Gastroesophageal sphincter (tissue), 4 donors: ENCODE measurements at places on chromosomes 12 and 14.

DNA sequence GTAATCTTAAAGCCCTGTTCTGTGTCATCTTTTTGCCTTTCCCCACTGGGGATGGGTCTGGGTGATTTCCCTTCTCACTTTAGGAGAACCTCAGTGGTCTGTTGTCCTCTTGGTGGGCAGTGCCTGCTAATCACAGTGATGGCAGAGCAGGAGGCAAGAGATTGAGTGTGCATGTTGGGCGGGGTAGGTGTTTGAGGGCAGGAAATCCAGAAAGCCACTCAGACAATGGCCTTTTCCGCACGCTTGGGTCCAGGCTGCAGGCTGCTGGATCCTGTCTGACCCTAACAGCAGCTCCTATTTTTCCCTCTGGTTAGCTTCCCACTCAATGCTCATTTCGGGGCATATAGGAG lies 13.7 kb upstream of the ITGA5 start:
- H3K4me3 ChIP-seq, result no peak overlapping the region
- ATAC-seq, result peak; percentile 44
- no peaks in the 10 kb centered on the region for H3K36me3 ChIP-seq
- H3K27me3 ChIP-seq, result no peaks in the 10 kb centered on the region

GRCh38 chr12:113762155-113762881 lies 203.8 kb downstream of the RBM19 start:
- no peaks in the 10 kb centered on the region for H3K36me3 ChIP-seq
- no peak overlapping the region for H3K27ac ChIP-seq
- H3K4me1 ChIP-seq, result no peaks in the 10 kb centered on the region

DNA sequence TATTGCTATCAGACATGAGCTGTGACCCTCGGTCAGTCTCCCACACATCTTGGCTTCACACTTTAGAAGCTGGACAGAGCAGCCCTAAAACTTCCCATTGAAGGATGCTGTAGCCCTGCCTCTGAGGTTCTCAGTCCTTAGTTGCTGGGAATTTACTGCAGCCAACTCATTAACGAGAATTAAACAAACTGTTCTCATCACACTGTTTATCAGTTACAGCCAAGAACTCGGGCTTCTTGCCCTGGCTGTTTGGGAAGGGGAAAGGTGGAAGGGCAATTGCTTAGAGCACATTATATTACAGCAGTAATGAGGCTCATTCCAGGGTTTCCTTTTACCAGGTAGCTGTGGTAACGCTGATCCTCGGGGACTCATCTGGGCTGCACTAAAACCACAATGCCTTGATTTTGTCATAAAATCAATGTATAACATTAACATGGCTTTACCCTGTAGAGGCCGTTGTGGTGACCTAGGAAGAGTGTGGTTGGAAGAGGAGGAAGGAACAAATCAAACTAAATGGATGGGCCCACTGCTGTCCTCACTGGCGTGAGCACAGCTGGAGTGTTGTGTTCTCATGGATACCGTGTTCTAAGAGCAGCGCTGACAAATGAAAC lies 87.1 kb downstream of the GPR135 start:
- no peaks in the 10 kb centered on the region for H3K36me3 ChIP-seq
- peak; percentile 58 for ATAC-seq
- H3K4me1 ChIP-seq, result peaks cover 8% of the 10 kb centered on the region
- H3K27ac ChIP-seq, result peak overlapping the region; percentile 83
- no peak overlapping the region for H3K4me3 ChIP-seq
- no peaks in the 10 kb centered on the region for H3K27me3 ChIP-seq

DNA sequence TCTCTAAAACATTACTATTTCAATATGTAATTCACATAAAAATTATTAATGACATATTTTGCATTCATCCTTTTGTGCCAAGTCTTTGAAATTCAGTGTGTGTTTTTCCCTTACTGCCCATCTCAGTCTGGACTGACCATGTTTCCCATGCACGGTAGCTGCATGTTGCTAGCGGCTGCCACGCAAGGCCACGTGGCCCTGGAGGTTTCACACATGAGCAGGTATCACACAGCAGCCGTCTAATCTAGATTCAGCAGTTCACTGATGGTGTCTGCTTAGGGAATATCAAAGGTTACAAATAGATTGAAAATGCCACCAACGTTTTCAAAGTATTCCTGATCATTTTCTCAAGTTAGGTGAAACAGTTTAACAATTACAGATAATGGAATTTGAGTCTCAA lies 234.8 kb upstream of the FKBP4 start:
- no peak for ATAC-seq
- H3K27ac ChIP-seq, result no peak overlapping the region
- no peaks in the 10 kb centered on the region for H3K4me1 ChIP-seq
- H3K36me3 ChIP-seq, result peaks cover 54% of the 10 kb centered on the region
- no peaks in the 10 kb centered on the region for H3K27me3 ChIP-seq
- H3K4me3 ChIP-seq, result no peak overlapping the region

GRCh38 chr14:39232554-39233415 lies 930 bp upstream of the MIA2 start:
- ATAC-seq, result no peak
- H3K27me3 ChIP-seq, result no peaks in the 10 kb centered on the region
- H3K4me3 ChIP-seq, result no peak overlapping the region

GRCh38 chr12:17853054-17853453 lies 236.9 kb downstream of the RERGL start:
- no peaks in the 10 kb centered on the region for H3K27me3 ChIP-seq
- H3K27ac ChIP-seq, result no peak overlapping the region
- ATAC-seq, result no peak
- no peaks in the 10 kb centered on the region for H3K36me3 ChIP-seq
- H3K4me3 ChIP-seq, result no peak overlapping the region

- no peaks in the 10 kb centered on the region for H3K27me3 ChIP-seq
- ATAC-seq, result no peak
- H3K27ac ChIP-seq, result no peak overlapping the region
- H3K4me1 ChIP-seq, result no peaks in the 10 kb centered on the region
Measured at GRCh38 chr14:48786498-48786897, 799.7 kb downstream of the RPS29 start.

DNA sequence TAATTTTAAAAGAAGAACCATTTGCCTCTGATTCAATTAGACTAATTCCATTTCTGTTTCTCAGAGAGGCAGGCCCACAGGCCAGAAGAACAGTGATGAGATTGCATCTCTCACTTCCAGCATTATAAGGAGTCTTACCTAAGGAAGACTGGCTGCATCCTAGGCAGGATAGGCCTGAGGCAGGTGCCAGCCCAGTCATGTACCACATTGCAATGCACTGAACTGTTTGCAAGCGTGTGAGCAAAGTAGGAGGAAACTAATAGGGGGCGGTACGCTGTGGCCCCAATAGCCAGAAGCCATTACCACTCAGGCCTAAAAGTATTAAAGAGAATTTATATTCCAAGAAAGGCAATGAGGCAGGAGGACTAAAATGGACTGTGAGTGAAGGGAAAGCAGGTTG lies 12.1 kb upstream of the CNIH1 start:
- H3K36me3 ChIP-seq, result no peaks in the 10 kb centered on the region
- H3K27ac ChIP-seq, result no peak overlapping the region
- ATAC-seq, result no peak
- no peaks in the 10 kb centered on the region for H3K4me1 ChIP-seq
- H3K27me3 ChIP-seq, result no peaks in the 10 kb centered on the region

DNA sequence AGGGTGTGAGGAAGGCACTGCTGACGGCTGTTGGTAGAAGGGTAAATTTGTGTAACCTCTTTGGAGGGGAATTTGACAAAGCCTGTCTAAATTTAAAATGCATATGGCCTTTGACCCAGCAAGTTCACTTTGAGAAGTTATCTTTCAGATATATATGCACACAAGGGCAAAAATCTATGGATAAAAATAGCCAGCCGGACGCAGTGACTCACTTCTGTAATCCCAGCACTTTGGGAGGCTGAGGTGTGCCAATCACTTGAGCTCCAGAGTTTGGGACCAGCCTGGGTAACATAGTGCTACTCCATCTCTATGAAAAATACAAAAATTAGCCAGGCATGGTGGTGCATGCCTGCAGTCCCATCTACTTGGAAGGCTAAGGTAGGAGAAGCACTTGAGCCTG lies 13.4 kb downstream of the UBC start:
- H3K27ac ChIP-seq, result no peak overlapping the region
- no peak for ATAC-seq
- no peak overlapping the region for H3K4me3 ChIP-seq
- H3K27me3 ChIP-seq, result no peaks in the 10 kb centered on the region

DNA sequence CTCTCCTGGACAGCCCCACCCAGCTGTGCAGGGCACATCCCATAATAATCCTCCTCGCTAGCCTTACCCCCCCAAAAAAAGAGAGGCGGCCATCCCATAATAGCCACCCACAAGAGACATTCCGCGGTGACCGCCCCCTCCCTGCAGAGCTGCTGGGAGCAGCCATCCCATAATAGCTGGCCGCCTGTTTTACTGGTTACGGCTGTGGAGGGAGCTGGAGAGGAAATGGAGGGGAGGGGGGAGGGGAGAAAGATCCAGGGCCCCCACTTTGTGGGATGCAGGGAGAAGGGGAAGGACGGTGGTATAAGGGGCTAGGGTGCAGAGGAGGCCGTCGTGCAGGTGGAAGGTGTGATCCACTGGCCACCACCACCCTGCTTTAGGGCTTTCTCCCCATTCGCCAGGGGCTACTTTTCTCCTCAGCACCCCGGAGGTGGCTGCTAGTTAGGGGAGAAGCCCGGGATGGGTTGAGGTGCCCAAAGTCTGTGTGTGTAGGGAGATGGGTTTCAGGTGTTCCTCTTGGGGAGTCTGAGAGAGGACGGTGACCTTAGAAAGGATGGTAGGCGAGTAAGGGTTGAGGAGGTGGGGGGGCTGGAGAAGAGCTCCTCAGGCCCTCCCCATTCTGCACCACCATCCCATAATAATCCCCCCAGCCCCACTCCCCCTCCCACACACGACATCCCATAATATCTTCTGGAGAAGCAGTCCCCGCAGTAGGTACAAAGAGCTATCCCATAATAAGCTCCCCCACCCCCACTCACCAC lies 6.0 kb upstream of the CHD4 start:
- peak; percentile 50 for ATAC-seq
- no peaks in the 10 kb centered on the region for H3K27me3 ChIP-seq
- H3K4me1 ChIP-seq, result peaks cover 19% of the 10 kb centered on the region
- H3K36me3 ChIP-seq, result no peaks in the 10 kb centered on the region

- ATAC-seq, result no peak
- H3K27me3 ChIP-seq, result peaks cover 84% of the 10 kb centered on the region
- H3K36me3 ChIP-seq, result no peaks in the 10 kb centered on the region
- H3K27ac ChIP-seq, result no peak overlapping the region
- no peak overlapping the region for H3K4me3 ChIP-seq
Measured at GRCh38 chr12:132348176-132348575, 18.8 kb upstream of the GALNT9 start.

- no peaks in the 10 kb centered on the region for H3K27me3 ChIP-seq
- H3K4me1 ChIP-seq, result peaks cover 19% of the 10 kb centered on the region
- H3K36me3 ChIP-seq, result no peaks in the 10 kb centered on the region
- H3K4me3 ChIP-seq, result no peak overlapping the region
Measured at GRCh38 chr12:60043236-60043635, 447.4 kb downstream of the SLC16A7 start.

DNA sequence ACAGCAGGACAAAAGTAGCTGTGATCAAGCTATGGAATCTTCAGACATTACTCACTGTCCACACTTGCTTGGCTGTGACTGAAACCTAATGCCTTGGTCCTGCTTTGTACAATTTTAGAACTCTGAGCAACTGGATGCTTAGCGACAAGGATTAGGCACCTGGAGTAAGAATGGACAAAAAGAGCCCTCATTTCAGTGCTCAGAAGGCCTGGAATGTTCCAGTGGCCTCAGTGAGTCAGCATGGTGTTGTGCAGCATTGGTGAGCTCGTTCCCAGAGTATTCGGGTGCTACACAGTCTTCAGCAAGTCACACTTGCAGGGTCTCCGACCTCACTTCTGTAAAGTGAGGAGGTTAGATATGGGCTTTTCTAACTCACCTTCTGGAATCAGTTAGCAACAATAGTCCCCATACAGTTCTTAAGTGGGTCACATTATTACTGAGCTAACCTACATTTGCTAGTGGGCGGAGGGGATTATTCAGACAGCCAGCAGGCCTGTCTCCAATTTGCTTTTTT lies 108.0 kb upstream of the MDM1 start:
- no peaks in the 10 kb centered on the region for H3K4me1 ChIP-seq
- H3K36me3 ChIP-seq, result no peaks in the 10 kb centered on the region
- no peak for ATAC-seq
- H3K27ac ChIP-seq, result no peak overlapping the region

GRCh38 chr12:24948420-24948756 lies 513 bp downstream of the BCAT1 start:
- peak overlapping the region; percentile 63 for H3K4me3 ChIP-seq
- H3K4me1 ChIP-seq, result no peaks in the 10 kb centered on the region
- H3K27ac ChIP-seq, result no peak overlapping the region
- no peaks in the 10 kb centered on the region for H3K36me3 ChIP-seq
- ATAC-seq, result no peak
